ENCODE measurements at places on chromosomes 3 and 15.

DNA sequence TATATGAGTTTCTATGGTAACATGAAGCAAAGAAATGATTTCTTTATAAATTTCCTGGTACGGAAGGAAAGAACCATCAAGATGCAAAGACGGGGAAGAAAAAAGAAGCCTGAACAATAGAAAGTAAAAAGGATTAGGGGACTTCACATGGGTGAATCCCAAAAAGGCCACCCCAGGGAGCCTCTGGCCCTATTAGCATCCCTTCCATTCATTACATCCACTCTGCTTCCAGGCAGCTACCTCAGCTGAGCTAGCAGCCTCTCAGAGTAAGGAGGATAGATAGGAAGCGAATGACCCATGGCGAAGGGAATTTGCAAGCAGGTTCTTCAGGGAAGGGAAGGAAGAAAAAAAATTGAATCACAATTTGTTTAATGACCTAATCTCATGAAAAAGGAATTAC, 81.6 kb downstream of the GABRB3 start:
- no peak for DNase-seq

GRCh38 chr3:42441791-42442190, 31.4 kb upstream of the LYZL4 start:
- no peak for DNase-seq

DNA sequence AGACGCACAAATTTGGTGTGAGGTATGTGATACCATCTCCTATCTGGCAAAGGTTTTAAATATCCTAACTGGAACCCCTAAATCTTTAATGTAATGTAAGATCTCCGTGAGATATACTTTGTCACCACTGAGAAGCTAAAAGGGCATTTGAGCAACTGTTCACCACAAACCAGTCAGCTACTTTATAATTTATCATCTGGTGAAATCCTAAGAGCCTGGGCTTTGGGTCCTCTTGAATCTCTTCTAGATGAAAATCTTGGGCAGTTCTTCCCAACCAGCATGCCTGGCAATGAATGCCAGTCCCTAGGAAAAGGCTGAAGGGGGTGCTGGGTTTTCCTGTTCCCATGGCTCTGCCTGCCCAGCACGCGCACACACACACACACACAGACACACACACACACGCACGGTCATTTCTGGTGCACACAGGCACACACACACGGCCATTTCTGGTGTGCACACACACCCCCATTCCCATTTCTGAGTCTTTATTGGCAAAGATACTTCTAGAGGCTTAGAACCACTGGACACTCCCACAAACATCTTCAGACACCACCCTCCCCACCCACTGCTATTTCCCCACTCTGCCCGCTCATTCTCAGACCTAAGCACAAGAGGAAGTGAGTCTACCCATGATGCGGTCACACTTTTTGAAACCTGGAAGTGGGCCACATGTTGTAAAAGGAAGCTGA, 72.6 kb downstream of the MYO1E start:
- peak; percentile 41 for DNase-seq

GRCh38 chr3:109922856-109923255, 585.5 kb upstream of the DPPA4 start:
- no peak for DNase-seq

- DNase-seq = no peak
Observed at GRCh38 chr3:38083871-38084333, 44.9 kb downstream of the DLEC1 start.

- DNase-seq = no peak
Observed at GRCh38 chr3:197501879-197502620, 53.7 kb downstream of the BDH1 start.
